Type B pancreatic cell (in vitro differentiated cells): ENCODE measurements at places on chromosomes 3 and 15. TPM values are rescaled to one million over a fixed set of nuclear protein-coding genes. Genes with fewer than 3 reads are reported as not detected.

- DNase-seq: no peak
Observed at GRCh38 chr3:138078096-138078495, 37.3 kb downstream of the DZIP1L start.

DNA sequence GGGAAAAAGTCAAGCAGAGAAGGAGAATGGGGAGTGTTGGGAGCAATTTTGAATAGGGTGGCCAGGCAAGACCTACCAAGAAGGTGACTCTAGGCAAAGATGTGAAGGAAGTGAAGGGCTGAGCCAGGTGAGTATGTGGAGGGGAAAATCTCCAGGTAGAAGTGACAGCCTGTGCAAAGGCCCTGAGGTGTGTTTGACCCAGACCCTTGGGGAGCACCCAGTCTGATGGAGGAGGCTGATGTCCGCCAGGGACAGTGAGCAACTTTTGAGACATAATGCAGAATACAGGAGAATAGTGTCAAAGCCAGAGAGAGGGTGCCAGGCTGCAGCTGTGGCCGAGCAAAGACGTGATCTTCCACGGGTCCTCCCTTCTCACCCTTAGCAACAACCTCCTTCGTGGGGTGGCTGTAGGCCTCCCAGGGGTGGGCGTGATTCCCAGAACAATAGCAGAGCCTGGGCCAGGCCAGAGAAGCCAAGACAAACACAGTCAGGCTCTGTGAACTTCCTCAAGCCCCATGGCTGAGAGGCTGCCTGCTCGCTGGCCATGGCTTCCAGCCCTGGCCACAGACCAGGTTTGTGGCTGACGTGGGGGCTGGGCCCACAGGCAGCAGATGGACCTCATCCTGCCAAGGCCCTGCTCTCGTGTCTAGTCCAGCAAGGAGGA, 58.1 kb downstream of the SLC6A6 start:
- DNase-seq: no peak

DNA sequence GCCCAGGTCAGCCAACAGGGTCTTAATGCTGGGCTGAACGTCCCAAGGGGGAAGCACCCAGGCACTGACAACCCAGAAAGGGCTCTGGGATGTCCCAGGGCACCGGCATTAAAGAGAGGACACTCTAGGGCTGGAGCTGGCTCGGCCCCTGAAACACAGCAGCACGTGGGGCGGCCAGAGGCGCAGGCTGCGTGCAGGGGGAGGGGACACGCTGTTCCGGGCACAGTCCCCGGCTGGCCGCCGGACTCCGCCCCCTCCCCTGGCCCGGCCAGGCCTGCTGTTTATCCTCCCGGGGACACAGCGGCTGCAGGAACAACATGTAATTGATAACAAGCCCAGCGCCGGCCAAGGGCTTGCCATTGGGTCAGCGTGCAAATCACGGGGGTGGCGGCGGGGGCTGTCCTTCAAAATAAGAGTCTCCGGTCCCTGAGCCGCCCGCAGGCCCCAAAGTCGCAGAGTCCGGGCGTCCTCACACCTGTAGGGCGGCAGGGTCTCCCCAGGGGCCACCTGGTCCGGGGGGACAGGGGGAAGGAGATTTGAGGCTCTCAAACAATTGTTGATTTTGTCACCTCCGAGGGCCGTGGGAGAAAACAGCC, 1.3 kb downstream of the KLF15 start:
- peak; percentile 84 for DNase-seq

The ARHGEF26 gene
- 7.8 and 12.7 TPM in 2 replicates for total RNA-seq

DNA sequence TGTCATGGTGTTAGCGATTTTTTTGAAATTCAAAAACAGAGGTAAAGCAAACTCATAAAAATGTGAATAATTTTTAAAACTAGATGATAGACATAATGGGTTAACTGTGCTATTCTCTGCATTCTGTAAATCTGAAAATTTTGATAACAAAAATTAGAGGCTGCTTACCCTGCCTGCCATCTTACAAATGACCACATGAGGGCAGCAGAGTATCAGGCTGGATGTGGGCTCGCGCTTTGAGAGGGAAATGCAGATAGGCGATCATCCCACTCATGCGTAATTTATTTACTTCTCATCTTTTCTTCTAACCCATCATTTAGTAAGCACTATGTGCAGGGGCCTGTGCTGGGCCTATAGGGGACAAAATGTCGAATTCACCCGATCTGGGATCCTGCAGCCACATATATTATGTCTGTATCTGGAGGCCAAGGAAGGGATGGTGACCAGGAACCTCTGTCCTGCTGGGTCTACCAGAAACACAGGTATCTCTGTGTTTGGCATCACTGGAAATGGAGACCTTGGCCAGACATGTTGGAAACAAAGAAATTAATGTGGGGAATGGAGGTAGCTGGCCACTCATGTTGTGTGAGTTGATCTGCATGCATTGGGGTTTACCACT, 7.8 kb upstream of the RAD18 start:
- DNase-seq: no peak

DNA sequence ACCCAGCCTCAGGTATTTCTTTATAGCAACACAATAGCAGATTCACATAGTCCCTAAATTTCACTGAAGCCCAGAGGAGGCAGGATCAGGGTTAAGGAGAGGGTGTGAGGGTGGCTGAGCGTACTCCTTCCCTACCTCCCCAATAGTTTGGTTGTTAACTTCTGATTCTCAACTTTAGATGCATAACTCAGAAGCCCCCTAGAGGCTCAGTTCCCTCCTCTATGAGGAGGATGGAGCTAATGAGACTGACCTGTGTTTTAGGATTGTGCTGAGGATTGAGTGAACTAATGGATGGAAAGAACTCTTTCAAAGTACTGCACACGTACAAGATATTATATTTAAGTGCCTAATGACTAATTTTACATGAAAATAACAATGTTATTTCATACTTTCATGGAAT, 249.3 kb upstream of the SOX14 start:
- DNase-seq: no peak

GRCh38 chr15:42084465-42085235, 9.7 kb downstream of the PLA2G4D start:
- DNase-seq: no peak

- DNase-seq: no peak
Observed at GRCh38 chr15:72272997-72273352, 621 bp upstream of the PARP6 start.

The AQR gene
- 38.0 and 38.3 TPM in 2 replicates for total RNA-seq

DNA sequence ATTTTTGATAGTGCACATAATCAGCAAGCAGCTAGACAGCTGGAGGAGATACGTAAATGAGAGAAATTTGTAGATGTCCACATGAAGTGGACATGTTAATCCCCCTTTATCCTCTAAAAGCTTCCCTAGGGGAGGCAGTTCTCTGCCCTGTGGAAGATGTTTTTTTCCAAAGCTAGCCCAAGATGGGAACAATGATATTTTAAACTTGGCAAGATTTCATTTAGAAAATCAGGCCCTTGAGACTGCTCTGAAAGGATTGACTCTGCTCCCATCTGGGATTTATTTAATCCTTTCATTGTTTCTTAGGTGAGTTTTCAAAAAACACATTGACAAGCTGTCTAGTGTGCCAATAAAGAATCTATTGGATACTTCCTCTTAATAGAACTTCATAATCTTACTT, 92.0 kb downstream of the SYNPR start:
- DNase-seq: no peak
